ENCODE measurements at places on chromosomes 6 and 20.
A peak's percentile ranks its signal among the peaks of the same experiment; 100 is the strongest.

DNA sequence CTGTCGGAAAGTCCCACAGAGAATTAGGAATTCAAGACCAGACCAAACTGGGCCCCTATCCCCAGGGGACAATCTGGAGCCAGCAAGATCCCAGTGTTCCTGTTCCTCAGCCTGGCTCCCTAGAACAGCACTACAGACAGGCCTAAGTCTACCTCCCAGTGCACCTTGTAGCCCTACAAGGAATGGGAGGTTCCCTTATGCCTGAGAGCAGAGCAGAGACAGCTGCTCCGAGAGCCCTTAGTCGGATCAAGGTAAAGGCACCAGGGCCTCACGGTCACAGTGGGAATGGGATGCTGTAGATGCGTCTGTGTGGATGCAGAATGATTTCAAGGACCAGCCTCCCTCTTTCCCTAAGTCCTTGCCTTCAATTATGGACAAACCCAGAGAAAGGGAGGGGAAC, 204.5 kb upstream of the STXBP5 start:
- DNase-seq: peak; percentile 9

DNA sequence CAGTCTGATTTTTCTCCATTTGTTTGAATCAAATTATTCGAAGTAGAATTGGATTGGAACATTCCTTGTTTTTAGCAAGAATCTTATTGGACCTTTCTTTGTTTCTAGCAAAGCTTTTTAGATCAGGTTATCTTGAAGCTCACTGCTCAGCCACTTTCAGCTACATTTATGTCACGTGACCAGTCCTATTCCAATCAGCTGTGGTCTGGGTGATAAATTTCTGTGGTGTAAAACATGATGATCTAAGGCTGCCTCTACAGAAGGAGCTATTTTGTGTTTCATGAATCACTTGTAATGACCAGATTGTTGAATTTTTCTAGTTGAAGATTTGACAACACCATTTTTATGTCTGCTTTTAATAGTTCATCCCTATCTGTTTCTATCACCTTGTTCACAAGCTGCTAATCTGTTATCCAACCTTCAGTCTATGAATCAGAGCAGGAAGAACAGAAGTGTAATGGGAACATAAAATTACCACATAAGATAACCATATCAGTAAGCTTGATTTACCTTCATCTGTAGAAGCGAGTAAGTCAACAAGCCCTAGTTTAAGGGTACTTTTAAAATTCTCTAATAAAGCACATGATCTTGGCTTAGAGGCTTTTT, 101.0 kb upstream of the MAP3K7 start:
- no peak for DNase-seq

GRCh38 chr20:23156170-23156841, 70.2 kb upstream of the CD93 start:
- peak; percentile 91 for DNase-seq

DNA sequence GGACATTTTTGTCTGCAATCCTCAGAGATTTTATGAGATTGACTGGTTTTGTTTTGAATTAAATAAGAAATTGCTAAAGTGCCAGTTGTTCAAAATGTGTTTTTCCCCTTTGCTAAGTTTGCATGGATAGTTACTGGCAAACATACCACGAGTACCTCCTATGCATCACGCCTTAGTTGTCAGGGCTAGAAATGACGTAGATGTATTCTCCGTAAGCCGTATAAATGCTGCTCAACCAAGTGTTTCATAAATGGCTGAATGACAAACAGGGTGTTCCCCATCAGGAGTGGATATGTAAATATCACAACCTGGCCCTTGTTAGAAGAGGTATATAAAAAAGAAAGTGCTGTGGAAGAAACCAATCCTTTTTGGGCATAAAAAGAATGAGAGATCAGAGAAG, 341.1 kb upstream of the ZFP64 start:
- no peak for DNase-seq

DNA sequence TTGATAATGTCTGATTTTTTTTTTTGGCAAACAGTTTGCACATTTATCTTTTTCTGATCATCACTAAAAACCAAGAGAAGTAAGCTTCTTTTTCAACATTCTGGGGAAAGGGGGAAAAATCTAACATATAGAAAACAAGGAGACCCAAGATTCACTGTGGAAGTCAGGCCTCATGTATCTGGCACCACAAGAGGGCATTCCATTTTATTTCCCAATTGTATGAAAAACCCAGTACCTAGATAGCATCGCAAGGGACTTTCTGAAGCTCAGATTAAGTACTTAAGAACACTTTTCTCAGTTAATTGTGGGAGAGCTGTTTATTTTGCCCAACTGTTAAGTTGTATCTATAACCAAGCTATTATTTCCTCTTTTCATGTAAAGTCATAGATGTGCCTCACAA, 152.9 kb downstream of the KLHL32 start:
- DNase-seq: no peak

DNA sequence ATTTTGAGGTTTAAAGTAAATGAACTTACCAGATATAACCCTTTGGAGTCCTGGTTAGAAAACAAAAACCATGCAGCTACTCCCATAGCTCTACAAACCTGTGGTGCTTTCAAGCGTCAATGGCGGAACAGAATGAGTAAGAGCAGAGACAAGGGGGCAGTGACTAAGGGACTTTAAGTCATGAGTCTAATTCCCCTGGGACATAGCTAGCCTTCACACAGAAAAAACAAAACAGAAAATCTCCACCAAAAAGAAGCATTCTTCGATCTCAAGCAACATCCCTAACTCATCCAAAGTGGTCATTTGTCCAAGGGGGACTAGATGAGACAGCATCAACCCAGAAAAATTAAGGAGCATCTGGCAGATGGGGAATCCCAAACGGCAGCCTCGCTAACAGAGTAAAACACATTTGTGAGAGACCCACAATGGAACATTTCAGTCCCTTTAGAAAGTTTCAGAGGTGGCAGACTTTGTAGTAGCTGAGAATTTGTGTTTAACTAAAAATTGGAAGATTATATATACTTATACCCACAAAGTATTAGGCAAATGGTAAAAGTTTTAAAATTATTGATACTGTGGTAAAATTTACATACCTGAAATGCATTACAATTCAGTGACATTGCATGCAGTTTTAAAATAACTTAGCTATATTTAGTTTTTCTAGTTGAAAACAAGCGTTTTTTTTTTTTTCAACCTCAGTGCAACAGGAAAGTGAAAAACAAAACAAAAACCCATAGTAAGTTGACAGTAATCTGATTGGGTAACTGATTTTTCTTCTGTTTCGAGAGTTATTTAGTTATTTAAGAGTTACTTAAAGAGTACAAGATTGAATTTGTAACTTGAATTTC, 67.5 kb downstream of the KCNQ5 start:
- peak; percentile 40 for DNase-seq

- peak; percentile 86 for DNase-seq
These were observed 16.7 kb downstream of the PCMT1 start for GRCh38 chr6:149766156-149766769.

All from fibroblast of skin of scalp (primary cell).